Endodermal cell (in vitro differentiated cells): ENCODE measurements at places on chromosomes 12 and 14. TPM values are rescaled to one million over a fixed set of nuclear protein-coding genes. Genes with fewer than 3 reads are reported as not detected.
A peak's percentile ranks its signal among the peaks of the same experiment; 100 is the strongest.

- H3K36me3 ChIP-seq = no peaks in the 10 kb centered on the region
- no peak overlapping the region for H3K4me3 ChIP-seq
- no peaks in the 10 kb centered on the region for H3K27me3 ChIP-seq
- no peak for DNase-seq
- H3K4me1 ChIP-seq = no peaks in the 10 kb centered on the region
Measured at GRCh38 chr14:65904988-65905387, 492.5 kb downstream of the FUT8 start.

GRCh38 chr14:94081386-94081820 lies 293 bp downstream of the IFI27L1 start:
- H3K27me3 ChIP-seq = no peaks in the 10 kb centered on the region
- no peak for DNase-seq
- H3K4me1 ChIP-seq = no peaks in the 10 kb centered on the region
- no peak overlapping the region for H3K27ac ChIP-seq
- peaks cover 24% of the 10 kb centered on the region for H3K36me3 ChIP-seq
- H3K4me3 ChIP-seq = peak overlapping the region; percentile 90

DNA sequence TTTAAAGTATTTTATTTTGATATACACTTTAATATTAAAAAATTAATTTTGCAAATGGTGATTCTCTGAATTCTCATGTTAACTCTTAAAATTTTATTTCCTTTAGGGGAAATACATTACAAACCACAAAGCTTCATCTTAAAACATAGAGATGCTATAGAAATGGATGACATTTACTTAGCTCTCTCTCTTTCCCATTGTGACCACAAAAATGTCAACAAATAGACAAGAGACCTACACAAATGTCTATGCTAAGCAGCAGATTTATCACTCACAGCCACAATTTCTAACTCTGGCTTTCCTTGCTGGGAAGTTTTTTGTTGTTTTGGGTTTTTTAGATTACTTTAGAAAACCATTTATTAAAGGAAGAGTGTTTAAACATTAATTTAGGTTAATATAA lies 19.9 kb upstream of the PHC1 start:
- no peaks in the 10 kb centered on the region for H3K36me3 ChIP-seq
- no peak for DNase-seq
- no peaks in the 10 kb centered on the region for H3K4me1 ChIP-seq
- H3K4me3 ChIP-seq = no peak overlapping the region
- no peaks in the 10 kb centered on the region for H3K27me3 ChIP-seq
- H3K27ac ChIP-seq = no peak overlapping the region

KLRG1 gene
- total RNA-seq = 0.89 to 3.1 TPM (median 1.7 TPM) in 3 replicates

SLCO1B1 gene
- not detected in 3 replicates for total RNA-seq

CAPZA3 gene
- total RNA-seq = not detected in 2 replicates

EPYC gene
- total RNA-seq = not detected in 3 replicates

GUCY2C gene
- 2.4 and 2.6 TPM in 2 replicates for total RNA-seq

EEF1AKMT3 gene
- total RNA-seq = 5.8 to 12.6 TPM (median 5.8 TPM) in 3 replicates

CD69 gene
- not detected in 3 replicates for total RNA-seq

DNA sequence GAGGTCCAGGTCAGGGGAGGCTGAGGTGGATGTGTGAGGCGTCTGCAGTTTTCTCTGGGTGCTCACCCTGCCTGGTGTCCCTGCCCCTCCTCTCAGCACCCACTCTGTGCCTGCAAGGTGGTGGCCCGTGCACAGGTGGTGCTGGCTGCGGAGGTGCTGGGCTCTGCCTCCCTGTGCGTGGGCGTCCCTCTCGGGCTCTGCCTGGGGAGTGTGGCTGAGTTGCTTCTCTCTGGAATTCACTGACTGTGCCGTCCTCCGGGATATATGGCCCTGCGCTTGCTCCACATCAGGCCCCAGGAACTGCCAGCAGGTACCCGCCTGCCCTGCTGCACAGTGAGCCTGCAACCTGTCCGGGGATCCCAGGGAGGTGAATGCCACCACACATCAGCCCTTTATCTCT lies 379.1 kb downstream of the TMEM121 start:
- H3K36me3 ChIP-seq = no peaks in the 10 kb centered on the region
- DNase-seq = no peak
- H3K27ac ChIP-seq = no peak overlapping the region
- H3K4me1 ChIP-seq = no peaks in the 10 kb centered on the region
- H3K4me3 ChIP-seq = no peak overlapping the region

DNA sequence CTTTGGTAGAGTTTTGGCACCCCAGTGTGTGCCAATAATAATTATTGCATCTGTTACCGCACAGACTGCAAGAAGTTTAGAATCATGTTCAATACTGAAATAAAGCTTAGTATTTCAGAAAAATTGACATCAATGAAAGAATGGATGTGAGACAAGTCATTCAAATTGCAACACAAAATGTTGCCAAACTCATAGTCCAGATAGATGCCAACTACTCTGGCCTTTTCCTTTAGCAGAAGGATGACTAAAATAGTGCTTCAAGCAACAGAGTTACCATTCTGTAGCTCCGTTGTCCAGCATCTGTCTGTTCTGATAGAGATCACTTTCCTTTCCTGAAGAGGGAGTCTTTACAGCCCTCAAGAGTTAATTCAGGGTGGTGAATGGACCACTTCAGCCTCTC lies 77.5 kb downstream of the LIN7A start:
- no peak overlapping the region for H3K4me3 ChIP-seq
- no peaks in the 10 kb centered on the region for H3K27me3 ChIP-seq
- no peaks in the 10 kb centered on the region for H3K4me1 ChIP-seq
- H3K27ac ChIP-seq = no peak overlapping the region
- no peak for DNase-seq

DNA sequence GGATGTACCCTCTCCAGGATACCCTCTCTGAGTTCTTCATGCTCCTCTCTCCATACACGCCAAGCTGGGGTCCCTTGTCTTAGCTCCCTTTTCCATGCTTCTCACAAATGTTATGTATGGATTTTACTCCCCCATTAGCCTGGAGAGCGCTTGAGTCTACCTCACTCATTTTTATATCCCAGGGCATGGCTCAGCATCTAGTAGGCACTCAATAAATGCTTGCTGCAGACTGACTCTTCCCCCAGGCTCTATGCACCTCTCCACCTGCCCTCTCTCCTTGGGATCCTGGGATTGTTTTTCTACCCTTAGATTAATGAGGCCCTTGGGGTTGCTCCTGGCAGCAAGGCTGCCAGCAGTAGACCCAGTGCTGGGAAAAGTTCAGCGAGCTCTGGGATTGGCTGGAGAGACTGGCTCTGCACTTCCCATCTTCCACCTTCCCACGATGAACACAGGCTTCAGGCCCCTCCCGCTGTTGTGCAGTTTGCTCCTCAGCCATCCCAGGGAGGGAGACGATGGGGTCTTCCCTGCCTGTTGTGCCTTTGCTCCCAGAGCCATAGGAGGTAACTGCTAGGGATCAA lies 2.2 kb downstream of the NRIP2 start:
- no peak overlapping the region for H3K27ac ChIP-seq
- H3K4me3 ChIP-seq = no peak overlapping the region
- peaks cover 18% of the 10 kb centered on the region for H3K36me3 ChIP-seq
- no peaks in the 10 kb centered on the region for H3K27me3 ChIP-seq
- DNase-seq = no peak
- peaks cover 7% of the 10 kb centered on the region for H3K4me1 ChIP-seq
